Esophagus muscularis mucosa (tissue), 4 donors: ENCODE measurements at places on chromosomes 12 and 14.

- DNase-seq, result no peak
Observed at GRCh38 chr14:104738375-104739019, 14.4 kb upstream of the SIVA1 start.

DNA sequence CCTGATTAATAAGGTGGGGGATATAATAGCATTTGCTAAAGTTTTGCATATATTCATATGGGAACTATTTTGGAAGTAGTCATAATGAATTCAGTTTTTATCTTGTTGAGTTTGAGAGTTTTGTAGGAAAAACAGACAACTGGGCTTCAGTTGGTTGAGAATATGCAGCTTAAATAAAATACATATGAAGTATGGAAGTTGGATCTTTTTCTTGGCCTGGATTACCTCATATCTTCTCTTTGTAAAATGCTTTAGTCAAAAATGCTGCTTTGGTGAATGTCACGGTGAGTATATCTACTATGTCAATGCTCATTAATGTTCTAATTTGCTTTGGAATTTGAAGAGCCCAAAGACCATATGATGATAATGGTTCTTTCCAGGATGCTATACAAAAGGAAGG, 552.2 kb upstream of the LMO3 start:
- DNase-seq, result no peak

- no peak for DNase-seq
Observed at GRCh38 chr12:62693376-62694050, 226.9 kb downstream of the MON2 start.

DNA sequence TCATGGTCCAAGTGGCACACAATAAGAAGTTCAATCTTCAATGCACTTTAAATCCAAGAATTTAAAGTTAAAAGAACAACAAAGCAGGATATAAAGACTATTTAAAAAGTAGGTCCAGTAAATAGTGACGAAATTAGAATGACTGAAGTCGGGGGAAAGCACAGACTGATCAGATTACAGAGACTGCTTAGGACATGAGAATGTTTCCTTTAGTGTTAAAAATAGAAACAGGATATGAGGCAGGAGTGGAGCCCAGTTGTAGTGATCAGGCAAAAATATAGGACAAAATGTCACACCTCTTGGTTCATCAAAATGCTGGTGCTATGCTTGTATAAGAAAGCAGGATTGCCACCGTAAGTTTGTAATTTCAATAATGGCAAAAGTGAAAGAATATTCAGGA, 52.2 kb upstream of the CD163 start:
- no peak for DNase-seq

DNA sequence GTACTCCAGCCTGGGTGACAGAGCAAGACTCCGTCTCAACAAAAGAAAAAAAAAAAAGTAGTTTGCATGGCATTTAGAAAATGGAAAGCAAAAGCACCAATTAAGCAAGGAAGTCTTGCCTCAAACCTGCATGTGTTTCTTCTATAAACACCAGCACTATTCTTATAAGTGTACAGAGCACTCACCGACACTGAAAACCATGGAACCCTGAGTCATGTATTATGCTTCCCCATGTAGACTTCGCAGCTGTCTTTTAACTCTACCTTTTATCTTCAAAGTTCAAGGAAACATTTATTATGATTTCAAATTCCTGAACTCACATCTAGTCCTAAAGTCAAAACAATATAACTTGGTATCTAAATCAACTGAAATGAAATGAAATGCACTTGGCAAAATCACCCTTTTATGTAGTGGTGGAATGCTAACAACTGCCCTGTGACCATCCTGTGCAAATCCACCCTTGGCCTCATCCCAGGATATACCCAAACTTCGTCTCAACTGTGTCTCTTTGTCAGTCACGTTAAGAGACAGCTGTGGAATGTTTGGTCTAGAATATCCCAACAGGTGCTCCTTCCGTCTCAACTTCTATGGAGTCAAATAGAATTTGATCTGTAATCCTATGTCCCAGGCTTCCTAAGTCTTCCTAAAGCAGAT, 4.8 kb downstream of the BCAT1 start:
- DNase-seq, result no peak

DNA sequence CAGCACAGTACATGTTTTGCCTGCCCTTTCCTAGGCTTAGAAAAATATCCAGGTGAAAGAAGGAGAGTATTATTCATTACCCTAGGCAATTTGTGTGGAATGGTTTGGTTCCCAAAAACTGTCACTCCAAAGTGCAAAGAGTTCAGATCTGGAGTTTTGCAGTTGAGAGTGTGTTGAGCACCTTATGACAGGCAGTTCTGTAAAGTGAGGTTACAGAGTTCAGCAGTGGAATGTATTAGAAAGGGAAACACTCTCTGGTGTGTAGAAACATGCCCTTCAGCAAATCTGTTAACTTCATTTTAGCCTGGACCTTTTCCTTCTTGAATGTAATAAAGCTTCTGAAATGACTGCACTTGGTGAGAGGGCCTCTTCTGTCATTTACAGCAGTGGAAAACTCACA, 154.0 kb upstream of the SSTR1 start:
- DNase-seq, result no peak

DNA sequence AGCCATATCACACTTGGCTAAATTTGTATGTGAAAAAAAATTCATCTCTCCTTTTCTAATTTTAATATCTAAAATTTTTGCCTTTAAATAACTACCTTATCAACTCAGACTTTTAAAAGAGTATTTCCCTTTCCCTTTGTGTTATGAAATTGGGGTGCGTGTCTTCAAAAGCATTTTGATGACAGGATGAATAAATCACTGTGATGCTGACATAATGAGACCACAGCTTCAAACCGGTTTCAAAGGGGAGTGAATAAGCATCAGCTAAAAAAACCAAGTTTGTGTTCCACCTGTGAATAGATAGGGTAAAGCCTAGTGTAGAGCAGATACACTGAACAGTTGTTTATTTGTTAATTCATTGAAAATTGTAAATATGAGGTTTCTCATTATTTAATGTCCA, 85.0 kb downstream of the LGR5 start:
- DNase-seq, result no peak

DNA sequence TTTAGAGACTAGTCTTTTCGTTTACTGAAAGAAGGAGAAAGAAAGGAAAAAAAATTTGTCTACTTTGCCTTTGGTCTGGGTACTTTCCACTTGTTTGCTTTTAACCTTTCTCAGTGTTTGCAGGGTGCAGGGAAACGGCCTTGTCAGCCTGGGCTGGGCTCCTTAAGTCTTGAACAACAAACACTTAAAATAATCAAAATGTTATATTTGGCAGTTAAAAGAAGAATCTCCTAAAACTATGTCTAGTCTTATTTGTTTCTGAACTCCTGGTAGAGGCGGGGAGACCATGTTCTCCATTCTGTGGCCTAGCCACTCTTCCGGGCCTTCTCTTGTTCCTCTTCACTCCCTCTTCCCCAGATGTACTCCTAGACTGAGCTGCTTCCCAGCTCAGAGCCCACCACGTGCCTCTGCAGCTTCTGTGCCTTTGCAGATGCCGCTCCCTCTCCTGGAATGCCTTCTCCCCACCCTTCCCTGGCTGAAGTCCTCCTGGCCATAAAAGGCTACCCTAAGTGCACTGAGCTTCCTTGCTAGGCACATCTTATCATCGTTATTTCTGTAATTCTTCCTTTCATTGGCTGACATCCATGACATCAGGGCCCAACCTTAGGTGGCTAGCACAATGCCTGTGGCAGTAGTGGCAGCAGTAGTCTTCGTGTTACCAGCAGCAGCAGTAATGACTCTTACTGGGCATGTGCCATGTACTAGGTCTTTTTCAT, 432.9 kb downstream of the ZFP36L1 start:
- no peak for DNase-seq

GRCh38 chr14:75144944-75145343, 18.1 kb upstream of the NEK9 start:
- DNase-seq, result no peak

DNA sequence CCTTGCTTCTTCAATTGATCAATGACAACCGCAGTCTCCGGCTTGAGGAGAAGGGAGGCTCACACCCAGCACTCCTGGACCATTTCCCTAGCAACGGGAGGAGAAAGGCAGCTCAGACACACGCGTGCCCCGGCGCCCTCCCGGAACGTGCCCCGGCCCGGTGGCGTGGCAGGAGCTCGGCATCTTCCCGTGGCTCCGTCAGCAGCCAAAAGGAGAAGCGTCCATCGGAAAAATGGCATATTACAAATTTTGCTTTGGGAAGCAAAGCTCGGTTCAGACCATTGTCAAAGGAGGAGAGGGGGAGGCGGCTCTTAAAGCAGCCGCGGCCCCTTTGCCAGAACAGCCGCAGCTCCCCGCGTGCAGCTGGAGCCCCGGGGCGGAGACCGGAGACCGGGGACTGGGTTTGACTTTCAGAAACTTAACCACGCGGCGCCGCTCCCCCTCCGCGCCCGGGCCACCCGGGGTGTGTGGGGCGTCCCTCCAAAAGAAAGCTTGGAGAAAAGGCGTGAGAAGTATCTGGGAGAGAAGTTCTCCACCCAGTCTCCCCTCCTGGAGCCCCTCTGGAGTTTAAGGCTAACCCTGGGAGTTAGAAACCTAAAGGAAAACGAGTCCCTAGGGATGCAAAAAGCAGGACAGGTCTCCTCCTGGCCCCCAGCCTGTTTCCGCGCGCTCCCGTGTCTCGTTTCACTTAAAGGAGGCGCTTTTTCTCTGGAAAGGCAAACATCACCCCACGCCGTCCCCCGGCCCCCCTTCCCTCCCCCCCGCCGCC, 545 bp downstream of the PPFIA2 start:
- no peak for DNase-seq

- no peak for DNase-seq
Observed at GRCh38 chr14:54535126-54535525, 25.4 kb downstream of the CGRRF1 start.

- no peak for DNase-seq
Observed at GRCh38 chr14:33563191-33563900, 387.5 kb downstream of the EGLN3 start.

GRCh38 chr14:31435276-31435675, 14.9 kb upstream of the HEATR5A start:
- DNase-seq, result no peak

GRCh38 chr14:85580536-85581140, 50.7 kb downstream of the FLRT2 start:
- DNase-seq, result no peak

DNA sequence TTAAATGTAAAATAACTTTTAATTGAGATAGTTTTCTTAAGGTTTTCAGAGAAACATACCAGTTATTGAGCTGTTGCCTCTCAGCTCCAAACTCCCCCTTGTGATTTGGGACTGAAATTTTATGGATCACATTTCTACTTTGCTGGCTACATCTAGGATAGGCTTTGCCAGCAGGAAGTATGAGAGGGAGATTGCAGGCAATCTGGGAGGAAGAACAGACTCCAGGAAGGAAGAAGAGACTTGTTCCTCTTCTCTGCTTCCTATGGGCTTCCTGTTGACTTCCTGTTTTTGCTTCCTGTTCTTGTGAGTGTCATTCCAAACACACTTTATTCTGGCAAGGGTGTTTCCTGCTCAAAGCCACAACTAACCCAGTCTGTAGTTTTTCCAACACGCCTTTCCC, 312.9 kb downstream of the ITPR2 start:
- no peak for DNase-seq

DNA sequence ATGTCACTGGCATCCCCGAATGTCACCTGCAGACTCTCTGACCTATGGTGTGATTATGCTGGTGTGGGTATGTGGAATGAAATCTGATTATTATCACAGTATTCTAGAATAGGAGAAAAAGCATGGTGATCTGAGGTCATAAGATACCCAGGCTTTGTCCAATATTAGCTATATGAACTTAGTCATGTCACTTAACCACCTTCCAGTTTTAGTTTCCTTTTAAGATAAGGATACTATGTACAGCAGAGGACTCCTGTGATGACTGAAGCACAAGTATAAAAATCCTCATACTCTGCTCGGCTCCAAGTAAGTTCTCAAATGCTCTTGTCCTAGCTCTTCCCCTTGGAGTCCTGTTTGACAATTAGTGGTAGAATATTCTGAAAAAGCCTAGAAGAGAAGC, 2.8 kb downstream of the GNS start:
- DNase-seq, result no peak
